ENCODE measurements at places on chromosomes 7 and 10.

DNA sequence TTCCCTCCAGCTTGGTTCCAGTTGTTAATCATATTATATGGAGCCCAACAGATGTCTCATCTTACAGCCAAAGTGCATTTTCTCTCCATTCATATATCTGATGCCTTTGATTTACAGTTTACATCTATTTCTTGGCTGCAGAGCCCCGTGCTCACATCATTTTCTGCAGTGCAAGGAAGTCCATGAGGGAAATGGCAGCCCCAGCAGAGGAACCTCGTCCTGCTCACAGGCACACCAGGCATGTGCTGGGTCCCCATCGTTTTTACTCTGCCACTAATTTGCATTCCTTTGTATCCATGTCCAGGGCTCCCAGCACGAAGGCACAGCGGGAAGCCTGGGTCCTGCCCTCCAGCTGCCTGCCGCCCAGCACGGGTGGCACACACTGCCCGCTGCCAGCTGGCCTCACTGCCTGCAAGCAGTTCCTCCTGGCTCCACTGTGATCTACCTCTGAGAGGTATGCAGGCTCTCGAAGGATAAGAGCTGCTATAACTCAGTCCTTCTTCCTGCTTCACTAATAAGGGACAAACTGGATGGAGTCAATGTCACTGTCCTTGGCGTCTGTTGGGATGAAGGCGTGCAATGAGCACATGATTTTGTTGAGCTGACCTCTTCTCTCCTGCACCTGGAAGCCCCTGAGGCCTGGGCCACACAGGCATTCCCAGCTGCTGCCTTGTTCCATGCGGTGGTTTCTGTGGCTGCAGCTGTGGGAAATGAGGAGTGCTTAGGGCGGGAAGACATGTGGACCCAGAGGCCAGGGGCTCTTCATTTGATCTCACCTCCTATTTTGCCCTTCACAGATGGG, 583.6 kb upstream of the MGMT start:
- DNase-seq = no peak

- no peak for DNase-seq
Observed at GRCh38 chr10:47061776-47062175, 150.5 kb downstream of the PTPN20 start.

DNA sequence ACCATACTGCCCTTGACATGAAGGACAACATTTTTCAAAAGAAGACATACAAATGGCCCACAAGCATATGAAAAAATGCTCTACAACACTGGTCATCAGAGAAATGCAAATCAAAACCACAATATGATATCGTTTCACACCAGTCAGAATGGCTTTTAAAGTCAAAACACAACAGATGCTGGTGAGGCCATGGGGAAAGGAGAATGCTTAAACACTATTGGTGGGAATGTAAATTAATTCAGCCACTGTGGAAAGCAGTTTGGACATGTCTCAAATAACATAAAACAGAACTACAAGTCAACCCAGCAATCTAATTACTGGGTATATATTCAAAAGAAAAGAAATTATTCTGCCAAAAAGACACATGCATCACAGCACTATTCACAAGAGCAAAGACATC, 4.2 kb upstream of the NT5C3A start:
- DNase-seq = no peak

- DNase-seq = no peak
Observed at GRCh38 chr10:5404208-5405041, at the start of gene TUBAL3. Gene TUBAL3 (minus strand): TSS chr10:5404828. CDS start chr10:5404792, 36 bp downstream.

- DNase-seq = no peak
Observed at GRCh38 chr7:117839507-117839906, 33.7 kb downstream of the CTTNBP2 start.

DNA sequence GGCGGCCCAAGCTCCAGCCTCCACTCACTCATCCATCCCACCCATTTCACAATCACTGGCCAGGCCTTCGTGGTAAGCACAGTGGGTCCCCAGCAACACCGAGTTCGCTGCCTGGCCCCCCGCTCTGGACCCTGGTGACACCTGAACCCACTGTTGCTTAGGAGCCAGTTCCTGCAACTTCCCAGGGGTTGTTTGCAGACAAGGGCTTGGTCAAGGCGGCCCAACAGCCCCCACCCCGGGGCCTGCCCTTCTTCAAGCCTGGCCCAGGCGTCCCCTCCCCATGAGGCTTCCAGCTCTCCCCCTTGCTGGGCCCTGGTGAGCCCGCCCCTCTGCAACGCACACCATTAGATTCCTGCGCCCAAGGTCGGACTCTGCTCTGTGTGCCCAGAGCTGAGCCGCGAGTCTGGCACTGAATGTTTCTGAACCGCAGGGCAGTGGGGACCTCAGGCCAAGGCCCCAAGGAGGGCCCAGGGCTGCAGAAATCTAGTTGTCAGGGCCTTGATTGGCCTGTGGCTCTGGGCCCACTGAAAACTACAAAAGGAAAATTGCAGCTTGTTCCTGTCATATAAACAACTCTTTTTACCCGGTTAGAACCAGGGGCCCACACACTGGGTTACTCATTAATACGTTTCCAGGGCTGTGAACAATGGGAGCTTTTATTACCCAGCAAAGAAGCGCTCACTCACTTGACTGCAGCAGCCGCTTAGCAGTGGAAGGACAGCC, 2.1 kb upstream of the COX19 start:
- no peak for DNase-seq

DNA sequence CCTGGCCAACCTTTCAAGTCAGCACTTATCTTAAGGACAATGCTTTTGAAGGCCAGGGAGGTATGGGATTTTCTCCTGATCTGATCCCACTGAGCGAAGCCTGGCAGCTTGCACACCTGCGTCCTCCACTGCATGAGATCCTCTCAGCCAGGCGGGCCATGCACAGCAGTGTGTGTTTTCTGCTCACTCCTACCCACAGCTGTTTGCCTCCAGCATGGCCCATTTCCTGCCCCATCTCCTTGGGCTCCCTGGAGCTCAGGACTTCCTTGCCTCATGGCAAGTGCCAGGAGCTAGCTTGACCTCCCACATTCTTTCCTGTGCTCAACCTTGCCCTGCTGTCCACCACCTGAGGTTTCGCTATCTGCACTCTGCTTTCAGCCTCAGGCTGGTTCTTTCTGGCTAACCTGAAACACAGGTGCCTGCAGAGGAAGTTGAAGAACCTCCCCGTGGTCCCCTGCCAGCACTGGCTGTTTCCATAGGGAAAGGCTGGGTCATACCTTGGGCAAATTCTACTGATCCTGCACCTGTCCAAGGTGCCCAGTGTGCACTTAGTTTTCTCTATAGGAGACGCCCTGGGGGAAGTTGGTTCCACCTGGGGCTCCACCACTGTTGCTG, 43.9 kb upstream of the EEPD1 start:
- no peak for DNase-seq

DNA sequence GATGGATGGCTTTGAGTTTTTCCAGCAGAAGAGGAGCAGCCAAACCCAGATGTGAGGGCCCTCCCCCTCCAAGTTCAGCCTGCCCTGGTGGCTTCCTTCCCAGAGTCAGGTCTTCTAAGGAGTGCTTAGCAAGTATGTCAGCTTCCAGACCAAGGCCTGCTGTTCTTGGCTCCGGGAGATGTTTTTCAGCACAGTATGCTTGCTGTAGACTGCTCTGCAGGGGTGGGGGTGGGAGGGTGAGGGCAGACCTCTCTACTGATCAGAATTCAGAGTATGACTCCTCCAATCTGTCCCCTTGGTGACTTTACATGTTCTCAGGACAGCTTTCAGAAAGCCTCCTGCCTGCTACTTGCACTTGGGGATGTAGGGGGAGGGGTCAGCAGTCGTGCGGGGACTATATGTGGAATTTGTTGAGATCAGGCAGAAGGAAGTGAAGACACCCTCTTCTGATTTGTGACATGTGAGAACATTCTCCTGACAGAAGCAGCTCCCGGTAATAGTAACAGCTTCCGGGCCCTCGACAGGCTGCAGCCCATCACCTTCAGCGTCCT, 516.4 kb upstream of the ZMIZ1 start:
- DNase-seq = no peak

DNA sequence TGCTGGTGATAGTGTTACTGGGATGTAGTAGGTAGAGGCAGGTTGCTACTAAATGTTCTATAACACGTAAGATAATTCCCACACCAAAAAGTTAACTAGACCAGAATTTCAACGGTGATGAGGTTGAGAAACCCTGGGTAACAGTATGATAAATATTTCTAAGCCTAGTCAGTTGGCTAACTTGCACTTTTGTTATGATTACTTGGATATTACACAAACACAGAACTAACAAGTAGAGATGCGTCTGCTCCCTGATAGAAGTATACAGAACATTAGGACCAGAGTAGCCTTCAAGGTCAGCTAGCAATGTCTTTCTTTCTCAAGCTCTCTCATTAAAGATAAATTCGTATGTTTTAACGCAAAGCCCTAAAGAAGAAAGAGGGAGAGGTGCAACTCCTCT, 86.2 kb upstream of the FZD8 start:
- no peak for DNase-seq

DNA sequence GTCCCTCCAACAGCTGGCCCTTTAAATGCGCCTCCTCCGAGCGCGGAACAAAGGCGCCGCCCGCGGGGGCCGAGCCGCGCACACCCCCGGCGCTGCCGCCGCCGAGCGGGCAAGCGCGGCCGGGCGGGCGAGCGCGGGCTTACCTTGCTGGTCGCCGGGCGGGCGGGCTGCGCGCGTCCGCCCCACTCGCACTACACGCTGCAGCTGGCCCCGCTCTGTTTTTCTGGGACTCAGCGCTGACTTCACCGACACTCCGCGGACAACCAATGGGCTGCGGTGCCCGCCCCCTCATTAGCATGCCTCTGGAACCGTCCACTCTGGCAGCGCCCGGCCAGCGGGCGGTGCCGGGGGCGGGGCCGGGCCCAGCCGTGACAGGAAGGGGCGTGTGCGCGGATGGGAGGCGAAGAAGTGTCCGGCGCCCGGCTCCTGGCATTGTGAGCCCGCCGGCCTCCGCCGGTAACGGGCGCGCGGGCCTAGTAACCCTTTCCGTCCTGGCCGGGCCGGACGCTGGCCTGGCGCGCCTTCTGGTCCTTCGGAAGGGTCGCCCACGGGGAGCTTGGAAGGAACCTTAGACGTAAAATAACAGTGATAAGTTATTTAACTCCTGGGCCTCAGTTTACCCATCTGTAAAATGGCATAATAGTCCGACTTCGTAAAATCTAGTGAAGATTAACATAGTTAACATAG, at the start of gene SORBS1:
Gene SORBS1 (minus strand): TSS at position 195 of the 687 bp plus-strand sequence. CDS start 120,236 bp downstream, outside the sequence.
- DNase-seq = peak; percentile 94

- no peak for DNase-seq
Observed at GRCh38 chr10:3801558-3802192, 16.7 kb upstream of the KLF6 start.

- no peak for DNase-seq
Observed at GRCh38 chr10:128040096-128040495, 86.1 kb downstream of the MKI67 start.

DNA sequence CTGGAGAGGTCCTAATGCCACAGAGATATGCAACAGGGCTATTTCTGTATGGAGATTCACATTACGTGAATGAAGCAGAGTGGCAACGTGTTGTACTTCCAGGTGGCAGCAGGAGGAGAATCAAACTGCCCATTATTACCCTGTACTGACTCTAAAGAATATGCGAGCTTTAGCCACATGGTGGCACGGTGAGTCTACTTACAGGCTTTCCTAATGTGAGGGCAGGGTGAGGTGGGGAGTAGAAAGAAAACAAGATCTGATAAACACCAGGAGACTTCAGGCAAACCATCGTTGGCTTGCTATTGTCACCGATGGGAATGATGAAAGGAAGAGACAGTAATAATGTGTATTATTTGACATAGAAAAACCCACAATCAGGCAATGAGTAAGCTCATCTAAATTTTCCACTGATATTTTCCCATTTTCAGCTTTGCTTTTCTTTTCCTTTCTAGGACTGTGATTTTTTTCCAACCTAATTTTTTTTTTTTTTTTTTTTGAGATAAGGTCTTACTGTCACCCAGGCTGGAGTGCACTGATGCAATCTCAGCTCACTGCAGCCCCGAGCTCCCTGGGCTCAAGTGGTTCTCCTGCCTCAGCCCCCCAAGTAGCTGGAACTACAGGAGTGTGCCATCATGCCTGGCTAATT, 164.3 kb downstream of the BTAF1 start:
- DNase-seq = peak; percentile 82

DNA sequence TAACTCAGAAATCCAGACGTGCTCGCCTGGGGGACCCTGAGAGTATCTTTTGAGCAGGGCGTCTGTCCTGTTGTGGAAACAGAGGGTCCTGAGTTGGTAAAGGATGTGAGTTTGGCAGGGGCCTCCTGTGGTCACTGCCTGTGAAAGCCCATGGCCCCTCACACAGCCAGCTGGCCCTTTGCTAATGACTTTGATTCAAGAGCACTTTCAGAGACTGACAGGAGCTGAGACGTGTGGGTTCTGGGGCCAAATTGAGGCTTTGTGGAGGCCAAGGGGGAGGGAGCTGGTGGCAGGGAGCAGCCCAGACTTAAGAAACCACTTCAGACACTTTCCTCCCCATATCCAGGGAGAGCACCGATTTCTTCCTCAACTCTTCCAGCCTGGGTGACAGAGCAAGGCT, 459.4 kb upstream of the FOXK1 start:
- no peak for DNase-seq

- no peak for DNase-seq
Observed at GRCh38 chr10:21449288-21449966, 76.1 kb downstream of the SKIDA1 start.

- peak; percentile 33 for DNase-seq
Observed at GRCh38 chr10:22714479-22715289, at the start of gene PIP4K2A. Gene PIP4K2A (minus strand): TSS chr10:22714578. CDS start chr10:22714326, 252 bp downstream.

GRCh38 chr10:131017566-131018285, 293.8 kb downstream of the TCERG1L start:
- no peak for DNase-seq

- DNase-seq = no peak
Observed at GRCh38 chr7:90187507-90188050, 24.0 kb upstream of the STEAP2 start.

DNA sequence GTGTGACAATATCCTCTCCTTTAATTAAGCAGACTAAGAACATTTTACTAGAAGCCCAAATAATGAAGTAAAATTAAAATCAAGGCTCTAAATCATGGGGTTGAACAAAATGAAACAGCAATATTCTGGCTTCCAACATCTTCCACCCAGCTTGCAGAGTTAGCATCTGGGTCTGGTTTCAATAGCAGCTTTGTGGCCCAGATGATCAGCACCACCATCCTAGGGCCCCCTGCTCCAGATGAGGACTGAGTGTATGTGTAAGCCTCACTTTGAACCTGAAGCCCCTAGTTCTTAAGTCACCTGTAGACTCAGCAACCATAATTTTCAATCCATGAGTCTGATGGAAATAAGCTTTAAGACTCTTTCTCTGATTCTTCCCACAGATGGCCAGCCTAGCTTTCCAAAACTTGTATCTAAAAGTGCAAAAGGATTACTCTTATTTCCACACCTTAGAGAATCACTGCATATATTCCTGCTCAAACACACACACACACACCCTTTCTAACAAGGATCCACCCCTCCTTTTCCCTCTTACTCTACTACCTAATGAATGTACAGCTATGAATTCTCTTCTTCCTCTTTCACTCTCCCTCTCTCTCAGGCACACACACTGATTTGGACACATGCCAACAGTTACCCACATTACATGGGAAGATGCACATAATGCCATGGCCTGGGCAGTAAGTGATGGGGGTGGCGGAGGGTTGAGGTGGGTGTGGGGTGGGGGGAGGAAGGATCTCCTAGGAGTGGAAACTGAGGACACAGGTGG, 3.5 kb downstream of the DENND11 start:
- no peak for DNase-seq

GRCh38 chr7:69748530-69748929, 150.3 kb downstream of the AUTS2 start:
- DNase-seq = no peak

GRCh38 chr7:156160811-156161210, 348.5 kb upstream of the SHH start:
- no peak for DNase-seq
